GM10248 (cell line): ENCODE measurements at places on chromosomes 3 and 15.

GRCh38 chr3:129651435-129652202 lies 45.1 kb upstream of the PLXND1 start:
- DNase-seq: no peak

DNA sequence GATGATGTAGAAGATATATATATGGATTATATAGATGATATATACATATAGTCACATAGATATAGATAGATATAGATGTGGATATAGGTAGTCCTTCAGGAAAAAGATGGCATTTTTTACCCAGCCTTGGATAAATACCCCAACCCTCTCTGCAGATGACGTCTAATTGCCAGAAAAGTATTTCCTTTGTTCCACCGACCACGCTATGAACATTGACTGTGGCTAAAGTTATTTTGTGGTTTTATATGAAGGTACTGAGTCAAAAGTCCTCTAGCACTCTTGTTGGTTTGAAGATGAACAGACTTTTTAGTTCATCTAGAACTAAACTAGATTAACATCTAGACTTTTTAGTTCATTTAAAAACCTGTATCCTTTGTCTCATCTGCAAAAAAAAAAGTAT lies 207.7 kb downstream of the PLOD2 start:
- DNase-seq: no peak

GRCh38 chr3:160010578-160010977 lies 21.9 kb downstream of the IL12A start:
- DNase-seq: peak; percentile 62

DNA sequence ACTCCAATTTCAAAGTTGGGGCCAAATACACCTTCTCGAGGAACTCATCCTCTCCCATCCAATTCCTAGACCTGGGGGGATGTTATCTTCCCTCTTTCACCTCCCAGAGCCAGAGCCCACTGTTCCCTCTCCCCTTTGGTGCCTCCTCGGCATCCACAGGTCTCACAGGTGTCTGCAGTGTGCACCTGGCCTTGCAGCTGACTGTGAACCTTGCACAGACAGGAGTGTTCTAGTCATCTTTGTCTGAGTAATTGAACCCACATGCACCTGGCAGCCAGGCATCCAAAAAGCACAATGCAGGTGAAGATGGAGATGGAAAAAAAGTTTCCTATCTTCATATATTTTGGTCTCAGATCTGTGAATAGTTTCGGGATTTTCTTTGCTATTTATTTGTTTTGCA lies 30.8 kb downstream of the PCOLCE2 start:
- no peak for DNase-seq

DNA sequence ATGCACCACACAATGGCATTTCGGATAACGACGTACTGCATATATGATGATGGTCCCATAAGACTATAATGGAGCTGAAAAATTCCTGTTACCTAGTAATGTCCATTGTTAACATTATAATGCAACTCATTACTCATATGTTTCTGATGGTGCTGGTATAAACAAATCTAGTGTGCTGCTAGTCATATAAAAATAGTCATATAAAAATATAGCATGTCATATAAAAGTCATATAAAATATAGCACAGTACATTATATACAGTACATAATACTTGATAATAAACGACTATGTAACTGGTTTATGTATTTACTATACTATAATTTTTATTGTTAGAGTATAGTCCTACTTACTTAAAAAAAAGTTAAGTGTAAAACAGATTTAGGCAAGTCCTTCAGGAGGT lies 50.6 kb downstream of the HACD2 start:
- DNase-seq: no peak

- no peak for DNase-seq
These were observed 73.9 kb downstream of the LSM3 start for GRCh38 chr3:14252321-14253021.

- no peak for DNase-seq
These were observed 9.1 kb downstream of the ANPEP start for GRCh38 chr15:89805241-89806209.

- DNase-seq: peak; percentile 60
These were observed 24.2 kb downstream of the ABHD2 start for GRCh38 chr15:89112341-89112971.

DNA sequence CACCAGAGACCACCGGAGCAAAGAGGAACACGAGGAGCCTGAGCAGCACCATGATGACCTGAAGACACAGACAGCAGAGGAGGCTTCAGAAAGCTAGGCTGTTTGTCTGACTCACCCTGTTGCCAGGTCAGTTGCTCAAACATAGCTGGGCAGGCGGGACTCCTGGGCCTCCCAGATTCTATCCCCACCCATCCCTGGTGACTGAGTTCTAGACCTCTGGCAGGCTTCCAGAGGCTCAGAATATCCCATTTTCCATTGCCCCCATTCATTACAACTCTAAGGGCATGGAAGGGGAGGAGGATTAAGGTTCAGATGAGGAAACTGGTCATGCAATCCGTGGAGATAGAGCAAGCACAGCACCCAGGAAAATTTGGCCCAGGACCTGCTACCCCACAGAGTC lies at the start of gene CDHR4:
CDHR4 (minus strand) TSS at position 113 of the 400 bp plus-strand sequence; CDS start at position 52, 61 bp downstream.
- no peak for DNase-seq
